ENCODE measurements at places on chromosomes 2 and 18.

- DNase-seq: no peak
Measured at GRCh38 chr18:76491776-76492668, 3.0 kb downstream of the ZNF516 start.

- no peak for DNase-seq
Measured at GRCh38 chr18:52363861-52364260, 23.9 kb downstream of the DCC start.

DNA sequence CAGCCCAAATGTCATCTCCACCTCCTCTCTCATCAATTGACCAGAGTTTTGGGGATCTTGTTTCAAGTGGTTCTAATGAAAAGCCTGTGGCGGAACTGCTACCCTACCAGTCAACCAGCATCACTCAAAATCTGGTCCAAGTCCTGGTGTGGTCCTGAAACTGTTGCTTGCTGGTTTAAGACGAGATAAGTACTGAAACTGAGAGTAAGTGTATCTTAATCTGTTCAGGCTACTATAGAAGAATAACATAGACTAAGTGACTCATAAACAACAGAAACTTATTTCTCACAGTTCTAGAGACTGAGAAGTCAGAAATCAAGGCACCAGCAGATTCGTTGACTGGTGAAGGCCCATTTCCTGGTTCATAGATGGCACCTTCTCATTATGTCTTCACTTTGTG lies 879 bp upstream of the GALNT5 start:
- no peak for DNase-seq

DNA sequence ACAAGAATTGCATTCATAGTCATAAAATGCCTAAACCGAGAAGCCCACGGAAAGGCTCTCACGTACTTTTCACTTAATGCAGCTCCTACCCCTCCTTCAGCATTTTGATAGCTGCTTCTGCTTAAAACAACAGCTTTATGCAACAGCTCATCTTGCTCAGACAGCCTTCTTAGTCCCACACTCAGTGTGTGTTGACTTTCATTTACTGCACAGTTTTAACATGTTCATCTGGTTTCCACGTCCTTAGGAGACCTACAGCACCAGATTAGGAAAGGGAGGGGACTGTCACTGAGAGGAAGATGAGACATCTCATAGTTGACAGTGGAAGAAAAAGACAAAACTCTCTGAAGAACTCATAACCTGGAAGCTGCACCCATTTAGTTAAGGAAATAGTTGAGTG lies 435.4 kb downstream of the SETBP1 start:
- no peak for DNase-seq

DNA sequence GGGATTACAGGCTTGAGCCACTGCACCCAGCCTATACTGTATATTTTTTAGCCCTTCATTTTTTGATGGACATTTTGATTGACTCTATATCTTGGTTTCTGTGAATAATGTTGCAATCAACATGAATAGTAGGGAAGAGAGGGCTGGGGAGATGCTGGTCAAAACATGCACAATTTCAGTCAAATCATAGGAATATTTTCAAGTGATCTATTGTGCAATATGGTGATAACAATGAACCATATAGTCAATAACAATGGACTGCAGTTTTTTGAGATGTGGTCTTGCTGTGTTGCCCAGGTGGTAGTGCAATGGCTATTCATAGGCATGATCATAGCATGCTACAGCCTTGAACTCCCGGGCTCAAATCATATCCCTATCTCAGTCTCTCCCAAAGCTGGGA lies 264.7 kb upstream of the TMEFF2 start:
- DNase-seq: no peak

All from stimulated activated CD8-positive, alpha-beta memory T cell treated with anti-CD3 and anti-CD28 coated beads, Interleukin-4, amount 100 ng/mL, for 1 hour (primary cell).